Activated B cell treated with CpG ODN at 0.5 μM for 24 hours (primary cell): ENCODE measurements at places on chromosomes 5 and 9.

GRCh38 chr9:123345567-123345955 is 10.4 kb upstream of the CRB2 start:
- no peak overlapping the region for H3K4me3 ChIP-seq
- H3K27ac ChIP-seq, result peak overlapping the region; percentile 96
- H3K36me3 ChIP-seq, result no peaks in the 10 kb centered on the region
- H3K27me3 ChIP-seq, result no peaks in the 10 kb centered on the region
- peaks cover 53% of the 10 kb centered on the region for H3K4me1 ChIP-seq
- no peak for DNase-seq

- H3K27ac ChIP-seq, result no peak overlapping the region
- peaks cover 10% of the 10 kb centered on the region for H3K27me3 ChIP-seq
- H3K4me3 ChIP-seq, result no peak overlapping the region
- H3K4me1 ChIP-seq, result no peaks in the 10 kb centered on the region
Observed at GRCh38 chr5:96142786-96143434, 181.3 kb upstream of the ELL2 start.

GRCh38 chr5:80156156-80156555 is 99.7 kb downstream of the SERINC5 start:
- H3K36me3 ChIP-seq, result peaks cover 19% of the 10 kb centered on the region
- peaks cover 7% of the 10 kb centered on the region for H3K4me1 ChIP-seq
- DNase-seq, result no peak
- H3K27ac ChIP-seq, result no peak overlapping the region
- no peak overlapping the region for H3K4me3 ChIP-seq
- H3K27me3 ChIP-seq, result no peaks in the 10 kb centered on the region

DNA sequence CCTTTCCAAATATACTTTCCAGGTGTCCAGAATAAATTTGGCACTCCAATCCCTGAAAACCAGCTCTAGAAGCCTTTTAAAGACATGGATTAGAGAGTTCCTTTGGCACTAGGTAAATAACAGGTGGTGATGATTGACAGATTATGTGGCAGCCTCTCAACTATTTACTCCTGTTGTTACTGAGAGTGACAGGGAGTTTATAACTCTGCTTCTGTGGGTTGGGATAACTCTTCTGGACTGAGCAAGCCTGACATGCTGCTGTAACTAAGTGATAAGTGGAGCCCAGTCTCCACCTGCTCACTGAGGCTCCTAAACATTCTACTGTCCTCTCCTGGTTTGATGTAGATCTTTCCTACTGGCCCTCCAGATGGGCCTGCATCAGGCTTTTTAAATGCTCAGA is 693.2 kb upstream of the FTMT start:
- no peak overlapping the region for H3K4me3 ChIP-seq
- no peaks in the 10 kb centered on the region for H3K4me1 ChIP-seq
- H3K27ac ChIP-seq, result no peak overlapping the region
- H3K36me3 ChIP-seq, result no peaks in the 10 kb centered on the region
- no peaks in the 10 kb centered on the region for H3K27me3 ChIP-seq

- no peak for DNase-seq
- peaks cover 17% of the 10 kb centered on the region for H3K27me3 ChIP-seq
- no peaks in the 10 kb centered on the region for H3K36me3 ChIP-seq
- H3K4me3 ChIP-seq, result no peak overlapping the region
Observed at GRCh38 chr5:132022737-132023136, 11.3 kb upstream of the ACSL6 start.

DNA sequence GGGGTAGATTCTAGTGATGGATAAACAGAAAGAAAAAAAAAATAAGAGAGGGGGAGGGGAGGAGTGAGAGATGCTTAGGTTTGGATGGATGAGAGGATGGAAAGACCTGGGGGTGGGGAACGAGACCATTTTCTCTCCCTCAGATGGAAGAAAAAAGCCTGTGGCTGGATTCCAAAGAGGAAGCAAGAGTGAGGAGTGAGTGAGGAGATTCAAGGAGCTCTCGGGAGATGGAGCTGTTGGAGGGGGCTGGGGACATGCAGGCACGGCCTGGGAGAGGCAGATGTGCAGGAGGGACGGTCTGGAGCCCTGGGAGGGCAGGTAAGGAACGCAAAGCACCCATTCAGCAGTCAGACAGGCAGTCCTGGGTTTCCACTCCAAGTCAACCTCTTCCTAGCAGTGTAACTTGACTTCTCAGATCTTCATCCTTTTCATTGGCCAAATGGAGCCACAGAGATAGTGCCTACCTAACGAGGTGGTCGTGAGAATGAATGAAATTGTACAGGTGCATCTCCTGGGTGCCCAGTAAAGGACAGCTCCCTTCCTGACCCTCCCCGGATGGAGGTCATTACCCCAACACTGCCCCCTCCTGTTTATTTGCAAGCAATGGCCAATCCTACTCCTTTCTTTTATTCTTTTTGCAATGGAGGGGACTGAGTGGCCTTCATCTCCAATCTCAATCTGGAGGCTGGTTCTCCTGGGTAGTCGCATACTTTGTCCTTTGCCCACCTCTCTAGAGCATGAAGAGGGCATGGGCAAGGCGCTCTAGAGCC is 52.2 kb downstream of the PCDH1 start:
- H3K36me3 ChIP-seq, result no peaks in the 10 kb centered on the region
- no peak for DNase-seq

DNA sequence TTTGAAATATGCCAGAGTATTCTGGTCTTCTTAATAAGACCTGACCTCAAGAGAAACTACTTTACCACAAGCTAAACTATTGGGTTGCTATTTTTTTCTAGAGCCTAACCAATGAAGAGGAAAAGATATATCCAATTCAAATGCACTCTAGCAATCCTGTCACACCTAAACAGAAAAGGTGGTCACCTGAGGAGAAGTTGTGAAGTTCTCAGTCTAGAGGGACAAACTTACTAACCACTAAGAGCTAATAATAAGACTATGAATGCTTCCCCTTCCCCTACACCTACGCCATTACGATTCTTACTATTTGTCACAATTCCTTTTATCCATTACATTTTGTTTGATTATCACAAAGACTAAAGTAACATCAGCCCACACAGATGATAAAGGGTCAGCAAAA is 29.7 kb downstream of the RLN2 start:
- H3K27me3 ChIP-seq, result no peaks in the 10 kb centered on the region
- DNase-seq, result no peak

DNA sequence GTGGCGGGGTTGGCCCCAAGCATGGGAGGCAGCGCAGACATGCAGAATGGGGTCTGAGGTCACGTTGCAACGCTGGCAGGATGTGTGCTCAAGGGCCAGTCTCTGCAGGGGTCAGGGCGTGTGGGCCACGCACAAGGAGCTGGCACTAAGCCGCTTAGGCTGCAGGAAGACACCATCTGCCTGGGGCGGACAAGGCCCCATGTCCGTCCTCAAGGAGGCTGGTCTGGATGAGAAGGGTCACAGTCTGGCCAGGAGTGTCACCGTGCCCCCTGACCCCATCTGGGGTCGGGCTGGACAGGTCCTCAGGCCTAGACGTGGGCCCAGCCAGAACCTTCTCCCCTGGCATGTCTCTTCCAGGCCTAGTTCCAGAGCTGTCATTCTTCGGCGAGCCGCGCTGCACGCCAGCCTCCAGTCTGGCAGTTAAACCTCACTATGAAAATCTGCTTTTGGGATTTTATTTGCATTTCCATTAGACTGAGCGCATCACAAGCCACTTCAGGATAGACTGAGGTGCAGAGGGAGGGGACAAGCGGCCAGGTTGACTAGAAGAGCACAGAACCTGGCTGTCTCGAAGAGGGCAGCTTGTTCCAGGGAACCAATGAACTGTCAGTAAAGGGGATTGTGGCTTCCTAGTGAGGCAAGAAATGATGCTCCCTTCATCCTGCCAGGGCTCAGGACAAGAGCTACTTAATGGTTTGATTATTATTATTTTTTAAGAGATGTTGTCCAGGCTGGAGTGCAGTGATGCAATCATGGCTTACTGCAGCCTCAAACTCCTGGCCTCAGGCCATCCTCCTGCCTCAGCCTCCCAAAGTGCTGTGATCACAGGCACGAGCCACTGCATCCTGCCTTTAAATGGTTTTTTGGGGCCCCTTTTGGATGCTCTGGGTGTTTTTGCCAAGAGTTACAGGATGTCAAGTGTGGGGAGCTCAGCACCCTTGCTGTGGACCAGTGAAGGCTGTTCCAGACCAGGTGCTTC is 4.3 kb downstream of the BRD3OS start:
- H3K27me3 ChIP-seq, result no peaks in the 10 kb centered on the region
- no peak overlapping the region for H3K27ac ChIP-seq
- no peak overlapping the region for H3K4me3 ChIP-seq
- no peak for DNase-seq
- H3K4me1 ChIP-seq, result peaks cover 12% of the 10 kb centered on the region
- peaks cover 40% of the 10 kb centered on the region for H3K36me3 ChIP-seq

DNA sequence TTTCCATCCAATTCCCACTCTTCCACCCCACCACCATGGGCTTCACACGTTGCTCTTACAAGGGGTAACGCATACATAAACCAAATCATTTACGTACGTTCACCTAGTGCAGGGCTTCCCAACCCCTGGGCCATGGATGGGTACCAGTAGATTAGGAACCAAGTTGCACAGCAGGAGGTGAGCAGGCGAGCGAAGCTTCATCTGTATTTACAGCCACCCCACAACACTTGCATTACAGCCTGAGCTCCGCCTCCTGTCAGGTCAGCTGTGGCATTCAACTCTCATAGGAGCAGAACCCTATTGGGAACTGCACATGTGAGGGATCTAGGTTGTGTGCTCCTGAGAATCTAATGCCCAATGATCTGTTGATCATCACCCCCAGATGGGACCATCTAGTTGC is 82.3 kb downstream of the CEMIP2 start:
- peaks cover 41% of the 10 kb centered on the region for H3K36me3 ChIP-seq
- DNase-seq, result no peak
- peaks cover 52% of the 10 kb centered on the region for H3K4me1 ChIP-seq
- H3K27me3 ChIP-seq, result no peaks in the 10 kb centered on the region
- H3K27ac ChIP-seq, result peak overlapping the region; percentile 66

- H3K36me3 ChIP-seq, result peaks cover 24% of the 10 kb centered on the region
- H3K27ac ChIP-seq, result no peak overlapping the region
- no peaks in the 10 kb centered on the region for H3K27me3 ChIP-seq
- no peak overlapping the region for H3K4me3 ChIP-seq
Observed at GRCh38 chr9:127170652-127171051, 48.2 kb upstream of the ANGPTL2 start.

- DNase-seq, result no peak
- H3K4me1 ChIP-seq, result no peaks in the 10 kb centered on the region
- H3K27me3 ChIP-seq, result no peaks in the 10 kb centered on the region
- no peaks in the 10 kb centered on the region for H3K36me3 ChIP-seq
- H3K27ac ChIP-seq, result no peak overlapping the region
- H3K4me3 ChIP-seq, result no peak overlapping the region
Observed at GRCh38 chr5:82784521-82784920, 292.7 kb downstream of the TMEM167A start.

DNA sequence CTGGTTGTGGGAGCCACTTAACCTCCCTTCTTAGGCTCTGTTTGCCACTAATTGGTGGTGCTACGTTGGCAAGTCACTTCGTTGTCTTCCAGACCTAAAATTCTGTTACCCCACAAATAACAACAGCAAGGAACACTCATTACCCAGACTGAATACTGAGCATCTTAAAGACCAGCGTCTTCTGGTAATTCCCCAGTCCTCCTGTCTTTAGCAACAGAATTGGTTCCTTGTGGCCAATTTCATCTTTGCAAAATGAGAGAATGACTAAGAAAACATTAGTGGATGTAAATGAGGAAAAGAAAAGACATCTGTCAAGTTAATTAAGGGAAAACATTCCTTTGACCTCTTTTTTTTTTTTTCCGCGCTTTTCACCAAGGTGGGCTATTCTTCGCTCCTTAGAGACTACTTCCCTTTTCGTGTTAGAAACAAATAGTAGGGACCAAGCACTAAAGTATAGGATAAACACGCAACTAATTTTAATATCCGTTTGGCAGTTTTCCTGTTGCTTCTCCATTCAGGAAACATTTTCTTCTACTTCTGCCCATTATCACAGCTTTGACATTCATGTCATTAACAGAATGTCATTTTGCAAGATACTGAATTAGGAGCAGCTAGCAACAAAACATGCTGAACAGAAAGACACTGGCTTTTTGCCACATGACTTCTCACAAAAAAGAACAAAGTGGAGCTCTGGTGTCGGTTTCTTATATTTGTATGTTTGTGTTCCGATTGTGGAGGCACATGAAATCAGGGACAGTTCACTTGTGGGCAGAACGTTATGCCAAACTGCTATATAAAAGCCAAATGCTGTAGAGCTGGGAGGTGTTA is 154.2 kb downstream of the CD180 start:
- H3K4me1 ChIP-seq, result no peaks in the 10 kb centered on the region
- no peak overlapping the region for H3K4me3 ChIP-seq
- no peaks in the 10 kb centered on the region for H3K36me3 ChIP-seq
- H3K27ac ChIP-seq, result no peak overlapping the region
- DNase-seq, result no peak
- H3K27me3 ChIP-seq, result peaks cover 4% of the 10 kb centered on the region

- H3K4me1 ChIP-seq, result peaks cover 23% of the 10 kb centered on the region
- H3K27me3 ChIP-seq, result no peaks in the 10 kb centered on the region
- no peaks in the 10 kb centered on the region for H3K36me3 ChIP-seq
- no peak for DNase-seq
- no peak overlapping the region for H3K27ac ChIP-seq
Observed at GRCh38 chr5:143605403-143606005, 202.0 kb upstream of the NR3C1 start.

DNA sequence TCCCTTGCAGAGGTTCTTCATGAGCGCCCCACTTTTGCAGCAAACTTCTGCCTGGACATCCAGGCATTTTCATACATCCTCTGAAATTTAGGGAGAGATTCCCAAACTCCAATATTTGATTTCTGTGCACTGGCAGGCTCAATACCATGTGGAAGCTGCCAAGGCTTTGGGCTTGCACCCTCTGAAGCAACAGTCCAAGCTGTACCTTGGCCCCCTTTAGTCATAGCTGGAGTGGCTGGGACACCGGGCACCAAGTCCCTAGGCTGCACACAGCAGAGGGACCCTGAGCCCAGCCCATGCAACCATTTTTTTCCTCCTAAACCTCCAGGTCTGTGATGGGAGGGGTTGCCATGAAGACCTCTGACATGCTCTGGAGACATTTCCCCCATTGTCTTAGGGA is 74.7 kb downstream of the ZFAND5 start:
- DNase-seq, result no peak
- H3K36me3 ChIP-seq, result no peaks in the 10 kb centered on the region
- H3K4me3 ChIP-seq, result no peak overlapping the region
- no peak overlapping the region for H3K27ac ChIP-seq

GRCh38 chr5:90408571-90409317 is 812 bp downstream of the CETN3 start:
- no peak overlapping the region for H3K27ac ChIP-seq
- peaks cover 11% of the 10 kb centered on the region for H3K4me1 ChIP-seq
- H3K36me3 ChIP-seq, result peaks cover 25% of the 10 kb centered on the region
- H3K4me3 ChIP-seq, result no peak overlapping the region

GRCh38 chr5:137278476-137278875 is 220.7 kb downstream of the SPOCK1 start:
- H3K36me3 ChIP-seq, result no peaks in the 10 kb centered on the region
- H3K4me1 ChIP-seq, result no peaks in the 10 kb centered on the region
- H3K4me3 ChIP-seq, result no peak overlapping the region
- no peak overlapping the region for H3K27ac ChIP-seq
- no peak for DNase-seq

GRCh38 chr5:71828291-71829040 is 109.4 kb downstream of the CARTPT start:
- H3K4me1 ChIP-seq, result peaks cover 5% of the 10 kb centered on the region
- H3K27ac ChIP-seq, result no peak overlapping the region
- H3K36me3 ChIP-seq, result no peaks in the 10 kb centered on the region
- no peaks in the 10 kb centered on the region for H3K27me3 ChIP-seq
- no peak for DNase-seq
